Activated T-cell treated with anti-CD3 and anti-CD28 coated beads, Interleukin-2, amount 50 U/mL, for 1 hour (primary cell): ENCODE measurements at places on chromosomes 2 and 18.

GRCh38 chr2:121550669-121551068 lies 20.0 kb downstream of the RNU4ATAC start:
- DNase-seq = no peak

DNA sequence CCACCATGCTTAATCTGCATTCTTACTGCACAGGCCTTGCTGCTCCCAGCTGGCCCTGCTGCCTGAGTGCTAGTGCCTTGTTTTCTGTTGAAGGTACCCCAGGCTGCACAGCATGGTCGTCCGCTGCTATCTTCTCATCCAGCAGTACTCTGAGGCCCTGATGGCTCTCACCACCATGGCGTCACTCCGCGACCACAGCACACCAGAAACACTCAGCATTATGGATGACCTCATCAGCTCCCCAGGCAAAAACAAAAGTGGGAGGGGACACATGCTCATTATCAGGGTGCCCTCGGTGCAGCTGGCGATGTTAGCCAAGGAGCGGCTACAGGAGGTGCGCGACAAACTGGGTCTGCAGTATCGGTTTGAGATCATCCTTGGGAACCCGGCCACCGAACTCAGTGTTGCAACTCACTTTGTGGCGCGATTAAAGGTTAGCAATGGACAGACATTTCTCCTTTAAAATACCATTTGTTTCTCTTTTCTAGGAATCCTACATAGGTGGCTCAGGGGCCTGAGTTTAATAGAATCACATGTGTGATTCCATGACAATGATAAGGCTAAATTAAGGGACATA lies 110.5 kb downstream of the ESCO1 start:
- DNase-seq = no peak

DNA sequence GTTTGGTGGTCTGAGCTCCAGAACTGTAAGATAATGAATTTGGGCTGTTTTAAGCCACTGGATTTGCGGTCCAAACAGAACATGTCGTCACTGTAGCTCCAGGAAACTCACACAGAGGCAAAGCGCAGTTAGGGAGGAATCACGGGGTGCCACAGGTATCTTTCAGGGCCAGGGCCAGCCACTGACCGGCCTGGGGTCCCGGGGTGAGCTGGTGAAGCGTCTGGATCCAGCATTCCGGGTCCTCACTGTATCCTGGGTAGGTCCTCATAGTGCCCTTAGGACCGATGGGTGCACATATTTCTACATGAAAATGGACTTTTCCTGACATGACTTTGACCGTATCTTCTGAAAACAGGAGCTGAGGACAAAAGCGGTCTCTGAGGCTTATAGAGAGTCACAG lies 196.0 kb upstream of the HDAC4 start:
- no peak for DNase-seq

DNA sequence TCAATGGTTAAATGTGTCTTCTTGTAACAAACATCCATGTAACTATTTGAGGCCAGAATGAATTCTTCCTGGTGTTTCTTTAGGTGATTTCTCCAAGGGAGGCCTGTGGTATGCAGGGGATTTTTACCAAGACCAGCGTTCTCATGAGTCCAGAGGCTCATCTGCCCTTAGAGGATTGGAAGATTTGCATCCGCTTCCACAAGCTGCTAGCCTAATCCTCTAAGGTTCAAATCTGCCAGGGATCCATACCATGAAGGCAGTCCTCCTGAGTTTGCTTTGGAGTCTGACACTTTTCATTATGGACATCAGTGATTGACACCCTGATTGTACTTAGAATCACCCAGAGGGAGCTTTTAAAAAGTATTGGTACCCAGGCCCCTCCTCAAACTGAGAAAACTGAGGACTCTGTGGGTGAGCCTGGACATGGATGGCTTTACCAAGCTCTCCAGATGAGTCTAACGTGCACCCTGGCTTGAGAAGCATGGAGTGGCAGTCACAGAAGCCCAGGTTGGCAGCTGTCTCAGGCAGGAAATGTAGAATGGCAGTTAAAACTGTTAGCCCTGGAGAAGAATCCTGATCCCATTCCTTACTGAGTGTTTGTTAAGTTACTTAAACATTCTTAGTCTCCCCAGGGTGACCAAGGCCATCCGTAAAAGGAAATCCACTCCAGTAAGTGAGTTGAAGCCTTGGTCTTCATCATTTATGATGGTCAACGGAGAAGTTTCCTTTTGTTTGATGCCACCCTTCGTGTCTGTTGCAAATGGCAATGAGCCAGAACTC lies 95.3 kb upstream of the RMDN2 start:
- no peak for DNase-seq

- no peak for DNase-seq
These were observed 33.5 kb downstream of the TPRKB start for GRCh38 chr2:73703675-73704074.

DNA sequence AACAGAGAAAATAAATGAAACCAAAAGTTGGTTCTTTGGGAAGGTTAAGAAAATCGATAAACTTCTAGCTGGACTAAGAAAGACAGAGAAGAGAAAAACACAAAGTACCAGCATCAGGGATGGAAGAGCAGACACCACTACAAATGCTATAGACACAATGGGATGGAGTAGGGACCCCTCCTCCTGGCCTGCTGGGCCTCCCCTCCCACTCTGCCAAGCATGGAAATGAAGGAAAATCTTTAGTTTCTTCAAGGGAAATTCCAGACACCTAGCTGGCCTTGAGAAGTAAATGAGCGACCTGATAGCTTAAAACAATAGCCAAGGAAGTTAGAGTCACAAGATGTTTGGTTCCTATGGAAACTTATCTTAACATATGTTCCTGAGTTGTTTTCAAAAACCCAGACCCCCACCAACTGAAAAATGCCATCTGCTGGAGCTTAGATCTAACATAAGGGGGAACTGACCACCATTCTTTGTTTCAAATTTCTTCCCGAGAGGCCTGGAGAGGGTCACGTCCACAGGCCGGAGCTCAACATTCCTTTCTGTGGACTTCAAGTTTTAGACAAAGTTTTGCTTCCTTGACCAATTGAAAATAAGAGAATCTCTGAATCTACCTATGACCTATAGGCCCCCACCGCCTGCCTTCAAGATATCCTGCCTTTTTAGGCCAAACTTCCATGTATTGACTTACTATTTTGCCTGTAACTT lies 101.9 kb downstream of the BIN1 start:
- no peak for DNase-seq

- no peak for DNase-seq
These were observed 89.0 kb upstream of the SLC14A2 start for GRCh38 chr18:45526114-45526841.

- no peak for DNase-seq
These were observed 266.2 kb downstream of the ASXL3 start for GRCh38 chr18:33844232-33844631.

DNA sequence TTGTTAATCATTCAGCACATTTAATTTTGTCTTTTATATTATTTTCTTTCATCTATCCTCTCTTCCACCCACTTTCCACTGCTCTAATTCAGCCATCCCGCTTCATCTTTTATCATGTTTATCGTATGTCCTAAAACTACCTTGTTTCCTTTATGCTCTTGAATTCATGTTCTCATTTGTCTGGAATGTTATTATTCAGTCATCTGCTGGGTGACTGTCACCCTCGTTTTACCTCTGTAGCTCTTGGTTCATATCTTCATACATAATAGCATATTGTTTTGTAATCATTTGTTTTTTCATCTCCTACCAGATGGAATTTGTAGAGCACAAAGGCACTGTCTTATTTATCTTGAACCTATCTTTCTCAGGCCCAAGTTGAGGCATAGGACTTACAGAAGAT lies 37.0 kb downstream of the SMCHD1 start:
- no peak for DNase-seq

DNA sequence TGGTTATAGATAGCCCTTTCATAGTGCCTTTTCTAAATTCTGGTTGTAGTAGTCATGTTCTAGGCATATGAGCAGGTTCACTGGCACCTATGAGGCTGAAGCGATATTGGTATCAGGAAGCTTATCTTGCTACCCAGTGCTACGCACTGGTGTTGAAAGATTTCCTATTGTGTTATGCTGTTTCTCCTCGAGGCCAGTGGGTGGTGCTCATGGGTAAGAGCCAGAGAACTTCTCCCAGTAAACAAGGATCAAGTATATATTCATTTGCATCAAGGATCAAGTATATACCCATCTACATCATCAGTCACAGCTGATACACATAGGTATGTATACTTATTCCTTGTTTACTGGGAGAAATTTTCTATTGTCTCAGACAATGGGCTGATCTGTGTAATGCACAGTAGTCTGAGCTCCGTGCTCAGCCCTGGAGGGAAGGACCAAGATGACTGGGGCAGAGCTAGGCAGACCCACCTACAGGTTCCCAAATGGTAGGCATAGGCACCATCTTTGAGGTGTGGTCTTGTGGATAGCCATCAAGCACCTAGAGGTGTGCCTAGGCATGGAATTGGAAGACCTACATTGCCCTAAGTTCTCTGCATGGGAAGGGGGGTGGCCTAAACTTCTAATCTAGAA lies 101.2 kb upstream of the GALNT13 start:
- DNase-seq = no peak

DNA sequence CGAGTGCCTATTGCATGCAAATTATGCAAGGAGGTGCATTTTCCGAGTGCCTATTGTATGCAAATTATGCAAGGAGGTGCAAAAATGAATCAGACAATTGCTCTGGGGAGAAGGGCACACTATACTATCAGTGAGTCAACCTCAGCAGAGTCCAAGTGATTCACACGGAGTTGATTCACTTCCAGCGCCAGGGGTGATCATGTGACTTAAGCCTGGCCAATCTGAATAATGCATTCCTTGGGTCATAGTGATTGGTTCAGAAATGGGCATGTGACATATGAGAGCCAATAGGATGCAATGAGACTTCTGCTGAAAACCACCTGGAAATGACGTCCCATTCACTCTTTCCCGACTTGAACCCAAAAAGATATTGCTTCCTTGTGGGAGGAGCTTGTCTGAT lies 152.2 kb downstream of the DAW1 start:
- DNase-seq = no peak

DNA sequence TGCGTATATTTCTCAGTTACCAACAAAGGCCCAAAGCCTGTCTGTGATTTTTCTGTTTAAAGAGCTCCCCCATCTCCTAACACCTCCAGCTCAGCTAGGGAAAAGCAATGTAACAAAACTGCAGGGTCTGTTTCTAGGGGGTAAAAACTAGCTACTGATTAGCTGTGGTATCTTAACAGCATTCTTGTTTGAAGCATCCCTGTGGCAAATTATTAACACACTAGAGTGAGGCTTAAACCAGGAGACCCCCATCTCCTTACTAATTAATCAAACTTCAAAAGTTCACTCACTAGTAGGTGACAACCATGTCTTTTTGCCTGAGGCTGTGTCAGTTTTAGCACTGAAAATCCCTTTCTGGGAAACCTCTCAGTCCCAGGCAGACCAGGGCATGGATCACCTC lies 186.2 kb upstream of the PARD3B start:
- no peak for DNase-seq

DNA sequence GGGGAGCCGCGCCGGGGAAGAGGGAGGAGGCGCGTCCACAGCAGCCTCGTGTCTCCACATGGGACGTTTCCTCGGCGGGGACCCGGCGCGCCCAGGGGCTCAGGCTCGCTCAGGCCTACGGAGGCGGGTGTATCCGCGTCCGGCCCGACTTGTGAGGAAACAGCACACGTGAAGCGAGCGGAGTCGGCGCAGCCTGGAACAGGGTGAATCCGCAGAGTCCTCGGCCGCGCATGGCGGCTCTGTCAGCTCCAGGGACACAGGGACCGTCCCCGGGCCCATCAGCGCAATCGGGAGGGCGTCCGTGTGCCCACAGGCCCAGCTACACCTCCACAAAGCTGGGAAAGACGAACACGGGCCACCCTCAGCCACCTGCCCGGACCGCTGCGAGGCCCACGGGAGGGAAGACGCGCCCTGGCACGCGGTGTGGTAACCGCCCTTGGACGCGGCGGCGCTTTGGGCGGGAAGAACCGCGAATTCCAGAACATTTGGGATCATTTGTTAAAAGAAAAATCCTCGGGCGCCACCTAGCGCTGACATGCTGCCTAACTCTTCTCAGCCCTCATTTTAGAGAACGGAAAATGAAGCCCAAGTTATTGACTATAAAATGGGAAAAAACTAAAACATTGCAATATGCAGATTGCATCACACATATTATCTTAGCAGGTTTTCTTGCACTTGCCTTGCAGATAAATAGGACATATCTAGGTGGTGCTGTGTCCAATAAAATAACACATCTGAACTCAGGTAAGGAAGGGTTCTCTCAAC lies 40.4 kb downstream of the TMEM18 start:
- peak; percentile 67 for DNase-seq

- DNase-seq = no peak
These were observed 108.3 kb downstream of the ATL2 start for GRCh38 chr2:38268691-38269327.

GRCh38 chr2:95159690-95160449 lies at the start of gene ZNF514:
Gene ZNF514 (minus strand): TSS chr2:95159848. CDS start chr2:95153253, 6,595 bp downstream.
- peak; percentile 79 for DNase-seq

DNA sequence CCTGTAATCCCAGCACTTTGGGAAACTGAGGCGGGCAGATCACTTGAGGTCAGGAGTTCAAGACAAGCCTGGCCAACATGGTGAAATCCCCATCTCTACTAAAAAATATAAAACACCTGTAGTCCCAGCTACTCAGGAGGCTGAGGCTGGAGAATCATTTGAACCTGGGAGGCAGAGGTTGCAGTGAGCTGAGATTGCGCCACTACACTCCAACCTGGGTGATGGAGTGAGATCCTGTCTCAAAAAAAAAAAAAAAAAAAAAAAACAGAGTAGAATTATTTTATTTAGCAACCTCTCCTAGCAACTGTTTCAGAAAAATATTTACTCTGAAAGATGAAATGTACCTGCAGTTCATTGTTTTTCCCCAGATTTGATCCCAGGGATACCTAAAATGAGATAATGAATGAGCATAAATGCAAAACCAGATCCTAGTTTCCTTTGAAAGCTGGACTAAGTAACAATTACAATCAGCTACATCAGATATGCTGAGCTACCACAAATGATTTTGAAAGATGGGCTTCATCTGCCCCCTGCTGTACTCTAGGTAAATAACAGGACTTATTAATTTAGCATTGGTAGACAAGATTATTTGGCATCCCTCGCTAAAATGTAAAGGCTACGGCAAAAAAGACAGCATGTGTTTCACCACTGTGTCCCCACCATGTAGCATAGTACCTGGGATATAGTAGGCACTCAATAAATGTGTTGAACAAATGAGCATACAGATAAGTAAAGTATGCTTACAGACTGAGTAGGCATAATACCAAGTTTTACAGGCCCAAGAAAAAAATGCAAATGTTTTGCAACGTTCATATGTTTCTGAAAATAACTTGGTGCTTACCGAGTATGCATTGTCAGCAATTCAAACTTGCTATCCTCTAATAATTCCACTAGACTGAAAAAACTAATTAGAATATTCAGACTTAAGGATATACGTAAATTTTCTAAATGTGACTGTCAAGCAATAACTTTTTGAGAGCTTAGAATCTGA lies 102.5 kb downstream of the ATL2 start:
- DNase-seq = no peak

DNA sequence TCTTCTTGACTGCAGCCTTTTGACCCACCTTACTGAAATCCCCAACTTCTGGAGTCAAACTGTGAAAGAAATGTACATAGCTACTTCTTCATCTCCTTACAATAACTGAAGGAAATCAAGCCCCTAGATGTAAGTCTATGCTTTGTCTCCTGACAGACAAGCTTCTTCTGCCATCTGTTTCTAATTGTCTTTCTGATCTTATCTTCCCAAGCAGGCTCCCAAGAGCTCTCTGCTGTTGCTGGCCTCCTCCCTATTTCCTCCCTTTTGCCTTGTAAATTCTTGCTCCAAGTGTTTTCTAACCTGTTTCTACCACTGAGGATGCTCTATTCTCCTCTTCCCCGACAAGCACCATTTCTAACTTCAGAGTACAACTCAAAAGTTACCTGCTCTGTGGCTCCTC lies 77.4 kb upstream of the OSR1 start:
- DNase-seq = no peak
